ENCODE measurements at places on chromosomes 2 and 18.

DNA sequence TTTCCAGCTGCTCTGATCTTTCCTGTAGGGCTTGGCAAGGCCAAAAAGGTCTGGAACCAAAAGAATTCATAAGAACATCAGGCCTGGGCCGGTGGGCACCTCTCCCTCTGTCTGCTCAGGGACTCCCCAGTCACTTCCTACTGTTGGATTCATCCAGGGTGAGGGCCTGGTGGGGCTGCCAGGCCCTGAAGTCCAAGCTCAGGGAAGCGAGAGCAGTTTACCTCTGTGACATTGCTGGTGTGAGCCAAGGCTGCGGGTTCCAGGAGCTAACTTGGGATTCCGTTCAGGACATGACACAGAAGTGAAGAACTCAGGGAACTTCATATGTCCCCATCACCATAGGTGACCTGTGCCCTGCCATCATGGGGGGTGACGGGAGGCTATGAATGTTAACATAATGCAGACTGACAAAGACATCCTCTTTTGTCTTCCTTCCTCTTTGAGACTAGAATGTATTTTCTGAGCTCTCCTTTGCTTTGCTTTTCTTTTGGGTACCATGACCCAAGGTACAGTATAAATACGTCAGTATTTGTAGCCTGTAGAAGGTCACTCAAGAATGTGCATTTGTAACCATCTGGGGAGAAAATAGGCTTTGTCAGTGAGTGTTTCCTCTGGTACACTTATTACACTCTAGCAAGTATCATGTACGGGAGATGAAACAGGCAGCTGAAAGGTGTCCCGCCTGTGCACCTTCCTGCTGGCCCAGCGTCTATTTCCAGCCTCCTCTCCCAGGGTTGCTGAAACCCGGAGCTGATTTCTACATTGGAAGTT lies 130.5 kb upstream of the SLC1A4 start:
- no peak for DNase-seq

- peak; percentile 71 for DNase-seq
Observed at GRCh38 chr2:109475531-109476210, 138.1 kb downstream of the SEPTIN10 start.

- DNase-seq, result peak; percentile 63
Observed at GRCh38 chr2:40450796-40451430, 977 bp downstream of the SLC8A1 start.

DNA sequence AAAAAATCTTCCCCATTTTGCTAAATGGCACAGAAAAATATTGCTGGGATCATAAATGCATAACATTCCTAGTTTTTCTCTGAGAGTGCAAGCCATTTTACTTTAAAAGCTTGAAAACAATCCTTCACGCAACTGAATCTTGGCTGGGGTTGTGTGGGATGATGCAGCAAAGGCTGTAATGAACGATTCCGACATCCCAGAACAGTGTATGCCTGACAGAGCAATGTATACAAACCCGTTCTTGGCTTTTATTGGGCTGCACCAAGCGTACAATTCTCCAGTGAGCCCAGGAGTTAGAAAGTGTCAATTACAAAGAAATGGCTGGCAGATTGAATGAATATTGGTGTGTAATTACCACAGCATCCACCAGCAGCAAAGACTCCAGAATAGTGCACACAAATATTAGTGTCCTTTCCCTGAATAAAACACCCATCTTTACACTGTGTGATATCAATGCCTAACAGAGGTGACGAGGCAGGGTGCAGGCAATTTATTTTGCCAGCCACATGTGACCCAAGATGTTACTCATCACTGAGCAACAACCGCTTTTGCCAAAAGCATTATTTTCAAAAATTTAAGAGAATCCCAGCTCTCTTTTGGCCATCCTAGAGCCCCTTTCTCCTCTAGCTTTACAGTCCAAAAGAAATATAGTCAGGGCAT lies 578.6 kb upstream of the CHAC2 start:
- DNase-seq, result no peak

GRCh38 chr2:48724278-48724677 lies 31.2 kb downstream of the LHCGR start:
- DNase-seq, result no peak

DNA sequence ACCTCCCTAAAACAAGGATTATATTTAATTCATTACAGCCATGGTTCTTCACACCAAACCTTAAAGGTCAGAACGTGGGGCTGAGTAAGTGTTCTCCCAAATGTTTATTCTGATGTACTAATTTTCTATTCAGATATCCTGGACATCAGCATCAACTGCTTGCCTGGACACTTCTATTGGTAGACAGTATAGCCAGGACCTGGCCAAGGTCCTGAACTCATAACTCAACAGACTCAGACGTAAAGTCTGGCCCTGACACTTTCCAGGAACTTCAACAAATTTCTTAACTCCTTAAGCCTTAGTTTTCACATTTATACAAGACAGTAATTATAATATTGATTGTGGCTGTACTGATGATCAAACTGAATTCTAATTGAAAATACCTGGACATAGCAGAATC lies 89.1 kb downstream of the AKAIN1 start:
- DNase-seq, result no peak

GRCh38 chr2:231370749-231371429 lies 24.6 kb upstream of the B3GNT7 start:
- no peak for DNase-seq

DNA sequence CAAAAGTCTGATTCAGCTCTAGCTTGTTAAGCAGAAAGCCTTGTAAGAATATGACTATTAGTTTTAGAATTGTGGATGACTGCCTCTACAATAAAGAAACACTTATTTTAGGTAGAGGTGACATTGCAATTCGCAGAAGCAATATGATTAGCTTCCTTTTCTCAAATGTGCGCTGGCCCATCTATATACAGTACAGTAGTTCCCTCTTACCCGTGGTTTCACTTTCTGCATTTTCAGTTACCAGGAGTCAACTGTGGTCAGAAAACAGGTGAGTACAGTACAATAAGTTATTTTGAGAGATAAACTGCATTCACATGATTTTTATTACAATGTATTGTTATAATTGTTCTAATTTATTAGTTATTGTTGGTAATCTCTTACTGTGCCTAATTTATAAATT lies 405.1 kb downstream of the GPD2 start:
- no peak for DNase-seq

- no peak for DNase-seq
Observed at GRCh38 chr2:42809131-42809818, 16.9 kb upstream of the HAAO start.

- DNase-seq, result no peak
Observed at GRCh38 chr2:98155716-98156115, 68.7 kb downstream of the VWA3B start.

DNA sequence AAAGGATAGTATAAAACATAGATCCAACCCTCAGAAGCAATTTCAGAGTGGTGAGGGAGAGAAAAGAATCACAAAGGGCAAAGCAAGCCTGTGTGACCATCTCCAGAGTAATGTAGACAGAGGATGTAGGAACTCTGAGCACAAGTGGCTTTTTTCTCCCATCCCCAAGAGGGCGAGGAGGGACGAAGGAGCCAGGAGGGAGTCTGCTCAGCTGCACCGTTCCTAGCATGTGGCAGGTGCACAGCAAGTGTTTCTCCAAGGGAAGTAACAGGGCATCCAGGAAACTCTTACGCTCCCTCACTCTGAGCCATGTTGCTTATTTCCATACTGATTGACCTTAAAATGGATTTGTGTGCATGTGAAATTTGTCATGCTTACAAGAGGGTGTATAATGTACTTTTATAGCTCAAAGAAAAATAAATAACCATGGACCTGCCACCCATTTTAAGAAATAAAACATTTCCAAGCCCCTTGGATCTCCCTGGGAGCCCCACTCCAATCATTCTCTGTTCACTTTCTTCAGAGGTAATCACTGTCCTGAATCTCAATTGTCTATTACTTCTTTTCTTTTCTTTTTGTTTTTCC lies 37.8 kb upstream of the SEC11C start:
- no peak for DNase-seq

DNA sequence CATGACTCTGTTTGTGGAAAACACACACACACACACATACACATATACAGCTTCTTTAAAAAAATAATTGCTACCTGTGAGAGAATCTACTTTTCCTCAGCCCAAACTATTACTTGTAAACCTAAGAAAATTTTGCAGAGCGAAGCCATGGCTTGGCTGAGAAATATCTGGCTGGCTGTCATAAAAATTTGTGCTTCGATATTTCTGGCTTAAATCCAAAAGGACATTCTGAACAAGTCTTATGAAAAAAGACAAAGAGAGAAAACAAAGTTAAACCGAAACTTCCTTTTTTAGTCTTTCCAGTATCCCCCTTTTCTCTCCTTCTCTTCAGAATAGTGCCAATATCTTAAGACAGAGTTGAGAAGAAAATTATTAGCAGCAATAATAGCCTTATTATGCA lies 2048.0 kb downstream of the SUCLG1 start:
- DNase-seq, result peak; percentile 31

- no peak for DNase-seq
Observed at GRCh38 chr2:230781130-230781797, 68.6 kb downstream of the CAB39 start.

- peak; percentile 1 for DNase-seq
Observed at GRCh38 chr2:222364285-222364895, 60.0 kb upstream of the SGPP2 start.

DNA sequence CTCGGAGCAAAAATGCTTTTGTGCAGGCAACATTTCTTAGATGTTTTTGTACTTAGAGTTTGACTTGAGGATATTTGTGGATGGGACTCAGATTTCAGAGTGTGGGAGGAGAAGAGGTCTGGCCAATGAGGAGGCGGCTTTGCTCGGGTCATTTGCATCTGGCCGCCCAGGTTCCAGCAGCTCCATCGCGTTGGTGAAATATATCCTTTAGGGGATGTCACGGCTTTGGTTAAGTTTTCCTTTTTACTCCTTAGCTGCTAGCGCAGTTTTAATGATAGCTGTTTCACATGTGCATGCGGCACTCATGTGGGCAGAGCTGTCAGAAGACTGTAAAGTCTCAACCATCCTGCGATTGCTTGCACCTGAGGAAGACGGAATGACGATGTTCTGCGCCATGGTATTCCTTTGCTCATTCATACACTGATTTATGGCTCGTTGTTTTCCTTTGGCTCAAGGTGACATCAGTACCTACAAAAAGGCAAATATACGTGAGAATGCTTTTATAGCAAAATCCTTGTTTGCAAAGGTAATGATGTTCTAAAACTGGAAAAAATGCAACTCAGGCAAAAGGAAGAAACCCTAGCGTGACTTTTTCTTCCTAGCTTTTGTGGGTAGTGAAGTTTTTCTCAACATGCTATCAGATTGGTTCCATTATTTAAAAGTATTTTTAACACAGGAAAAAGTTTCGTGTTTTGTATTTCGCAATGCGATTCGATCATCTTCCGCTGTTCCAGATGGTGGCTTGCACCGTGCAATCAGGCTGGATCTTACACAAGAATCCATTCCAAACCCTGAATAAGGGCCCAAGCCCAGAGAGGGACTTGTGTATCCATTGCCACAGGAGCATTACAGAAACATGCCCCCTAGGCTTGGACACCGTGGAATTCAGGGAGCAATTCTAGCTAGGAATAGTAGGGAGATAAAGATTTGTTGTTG lies 70.5 kb upstream of the ZNF516 start:
- DNase-seq, result peak; percentile 97
